ENCODE measurements at places on chromosomes 2 and 18.
A peak's percentile ranks its signal among the peaks of the same experiment; 100 is the strongest.

- no peak for DNase-seq
These were observed 94.5 kb upstream of the FN1 start for GRCh38 chr2:215530191-215530968.

- no peak for DNase-seq
These were observed 55.1 kb downstream of the MYO7B start for GRCh38 chr2:127590386-127591190.

DNA sequence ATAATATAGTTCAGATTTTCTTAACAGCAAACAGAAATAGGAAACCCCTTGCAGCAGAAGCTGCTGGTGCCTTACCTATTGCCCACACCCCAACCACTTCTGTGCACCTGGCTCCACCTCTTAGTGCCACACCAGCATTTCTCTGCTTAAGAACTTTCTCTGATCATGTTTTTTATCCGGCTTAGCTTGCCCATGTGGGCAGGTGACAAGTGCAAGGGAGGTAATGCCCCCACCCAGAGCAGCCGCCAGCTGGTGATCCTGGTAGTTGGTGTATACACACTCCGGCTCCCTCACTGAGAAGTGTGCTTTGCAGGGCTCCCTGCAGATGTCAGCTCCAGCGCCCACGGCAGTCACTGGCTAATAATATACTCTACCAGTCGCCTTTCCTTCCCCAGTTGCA lies 126.3 kb downstream of the ALPK2 start:
- DNase-seq: peak; percentile 87

DNA sequence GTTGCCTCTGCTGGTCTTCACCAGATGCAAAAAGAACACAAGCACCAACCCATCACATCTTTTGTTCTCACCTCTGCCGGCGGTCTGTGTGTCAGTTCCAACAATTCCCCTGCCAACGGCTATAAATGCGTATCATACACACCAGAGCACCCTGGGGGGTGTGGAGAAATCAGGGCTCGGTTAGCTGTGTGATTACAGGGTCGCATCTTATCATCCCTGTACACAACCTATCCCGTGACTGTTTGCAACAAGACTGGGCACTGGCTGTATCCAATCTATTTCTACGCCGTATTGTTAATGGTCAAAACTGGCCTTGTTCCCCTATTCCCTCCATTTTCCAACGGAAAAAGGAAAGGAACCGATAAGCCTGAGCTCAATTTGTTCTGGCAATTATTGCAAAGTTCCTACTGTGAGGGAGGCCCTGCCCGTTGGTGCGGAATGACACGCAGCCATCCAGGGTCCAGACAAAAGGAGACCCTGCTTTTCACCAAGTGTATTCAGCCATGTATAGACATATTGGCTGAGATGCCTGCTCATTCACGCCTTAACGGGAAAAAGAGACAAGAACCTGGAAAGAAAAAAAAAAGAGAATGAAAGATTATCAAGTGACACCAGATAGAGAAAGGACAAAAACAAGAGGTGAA lies 136.9 kb downstream of the CDH20 start:
- no peak for DNase-seq

DNA sequence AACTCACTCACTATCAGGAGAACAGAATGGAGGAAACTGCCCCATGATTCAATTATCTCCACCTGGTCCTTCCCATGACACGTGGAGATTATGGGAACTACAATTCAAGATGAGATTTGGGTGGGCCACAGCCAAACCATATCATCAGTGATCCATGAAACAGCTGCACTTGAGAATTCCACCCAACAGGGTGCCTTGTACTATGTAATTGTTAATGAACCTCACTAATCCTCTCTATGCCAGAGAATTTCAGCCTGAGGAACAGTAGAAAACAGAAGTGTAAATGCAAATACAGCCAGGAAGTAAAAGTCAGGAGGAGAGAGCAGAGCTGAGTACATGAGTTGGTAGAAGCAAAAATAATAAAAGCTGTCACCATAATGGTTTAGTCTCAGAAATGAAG lies 261.4 kb downstream of the EPHA4 start:
- peak; percentile 40 for DNase-seq

DNA sequence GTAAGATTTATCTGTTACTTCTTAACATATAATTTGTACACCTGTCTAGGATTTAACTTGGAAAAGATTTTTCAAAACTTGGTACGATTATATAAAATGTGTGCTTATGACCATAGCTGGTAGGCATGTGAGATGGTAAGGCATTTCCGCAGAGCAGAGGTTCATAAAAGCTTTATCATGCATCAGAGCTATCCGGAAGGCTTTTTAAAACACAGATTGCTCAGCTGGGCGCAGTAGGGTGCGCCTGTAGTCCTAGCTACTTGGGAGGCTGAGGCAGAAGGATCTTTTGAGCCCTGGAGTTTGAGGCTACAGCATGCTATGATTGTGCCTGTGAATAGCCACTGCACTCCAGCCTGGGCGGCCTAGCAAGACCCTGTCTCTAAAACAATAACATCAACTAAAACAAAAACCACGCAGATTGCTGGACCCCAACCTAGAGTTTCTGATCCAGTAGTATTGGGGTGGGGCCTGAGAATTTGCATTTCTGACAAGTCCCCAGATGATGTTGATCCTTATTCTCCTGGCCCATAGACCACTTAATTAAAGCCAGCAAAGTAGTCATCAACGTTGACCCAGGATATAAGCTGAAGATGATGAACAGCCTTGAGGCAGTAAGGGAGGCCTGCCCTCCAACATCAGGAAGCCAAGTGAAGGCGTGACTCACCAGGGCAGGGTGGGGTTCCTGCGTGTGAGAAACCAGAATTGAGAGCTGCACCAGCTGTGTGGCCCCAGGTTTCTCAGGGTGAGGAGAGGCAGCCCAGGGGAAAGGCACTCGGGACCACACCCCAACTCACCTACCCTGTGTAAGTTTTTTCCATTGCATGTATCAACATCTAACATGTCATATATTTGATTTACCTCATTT lies 21.6 kb upstream of the SLC20A1 start:
- DNase-seq: no peak

DNA sequence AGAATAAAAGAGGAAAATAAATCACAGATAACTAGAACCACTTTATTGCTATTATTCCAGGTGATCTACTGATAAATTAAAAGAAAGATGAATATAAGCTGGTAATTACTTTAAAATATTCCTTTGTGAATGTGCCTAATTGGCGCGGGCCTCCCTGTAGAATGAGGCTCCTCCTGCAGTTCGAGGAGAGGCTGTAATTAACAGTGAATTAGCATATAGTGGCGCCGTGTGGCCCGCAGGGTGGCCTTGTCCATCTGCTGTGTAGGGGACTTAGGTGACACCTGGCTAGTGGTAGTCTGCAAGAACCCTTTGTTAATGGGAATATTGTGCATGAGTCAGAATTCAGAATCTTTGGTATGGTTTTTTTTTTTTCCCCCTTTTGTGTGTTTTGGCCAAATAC lies 119.8 kb downstream of the AGAP1 start:
- peak; percentile 13 for DNase-seq

DNA sequence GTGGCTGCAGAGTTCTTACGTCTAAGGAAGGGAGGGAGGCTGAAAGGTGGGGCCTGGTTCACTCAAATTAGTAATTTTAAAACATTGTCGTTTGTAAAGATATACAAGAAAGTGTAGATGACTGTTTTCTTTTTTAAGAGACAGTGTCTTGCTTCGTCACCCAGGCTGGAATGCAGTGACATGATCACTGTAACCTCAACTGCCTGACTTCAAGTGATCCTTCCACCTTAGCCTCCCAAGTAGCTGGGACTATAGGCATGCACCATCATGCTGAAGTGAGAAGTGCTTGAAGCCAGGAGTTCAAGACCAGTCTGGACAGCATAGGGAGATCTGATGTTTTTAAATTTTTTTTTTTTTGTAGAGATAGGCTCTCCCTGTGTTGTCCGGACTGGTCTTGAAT lies 52.9 kb downstream of the HNRNPLL start:
- DNase-seq: no peak

GRCh38 chr2:200380833-200381542 lies 74.5 kb downstream of the SPATS2L start:
- no peak for DNase-seq

GRCh38 chr18:48002933-48003365 lies 72.5 kb upstream of the SMAD2 start:
- no peak for DNase-seq

- DNase-seq: no peak
These were observed 70.7 kb downstream of the CDC42EP3 start for GRCh38 chr2:37600735-37601134.

GRCh38 chr2:238461916-238462315 lies 35.2 kb downstream of the ASB1 start:
- no peak for DNase-seq

DNA sequence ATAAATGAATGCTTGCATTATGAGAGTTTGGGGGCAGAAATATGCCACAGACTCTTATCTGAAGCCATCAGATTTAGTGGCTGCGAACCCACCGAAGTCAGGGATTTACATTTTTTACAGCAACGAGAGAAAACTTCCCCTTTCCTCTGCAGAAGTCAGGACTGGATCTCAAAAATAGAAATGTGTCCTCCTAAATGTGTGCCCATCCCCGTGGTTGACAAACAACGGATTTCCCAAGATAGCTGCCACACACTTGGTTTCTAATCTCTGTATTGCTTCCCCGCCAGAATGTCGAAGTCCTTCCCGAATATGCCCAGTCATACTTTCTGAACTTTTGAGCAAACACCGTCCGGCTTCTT lies 879 bp upstream of the ADAM23 start:
- no peak for DNase-seq

GRCh38 chr2:101251844-101252407 lies 760 bp upstream of the CNOT11 start:
- DNase-seq: peak; percentile 78

DNA sequence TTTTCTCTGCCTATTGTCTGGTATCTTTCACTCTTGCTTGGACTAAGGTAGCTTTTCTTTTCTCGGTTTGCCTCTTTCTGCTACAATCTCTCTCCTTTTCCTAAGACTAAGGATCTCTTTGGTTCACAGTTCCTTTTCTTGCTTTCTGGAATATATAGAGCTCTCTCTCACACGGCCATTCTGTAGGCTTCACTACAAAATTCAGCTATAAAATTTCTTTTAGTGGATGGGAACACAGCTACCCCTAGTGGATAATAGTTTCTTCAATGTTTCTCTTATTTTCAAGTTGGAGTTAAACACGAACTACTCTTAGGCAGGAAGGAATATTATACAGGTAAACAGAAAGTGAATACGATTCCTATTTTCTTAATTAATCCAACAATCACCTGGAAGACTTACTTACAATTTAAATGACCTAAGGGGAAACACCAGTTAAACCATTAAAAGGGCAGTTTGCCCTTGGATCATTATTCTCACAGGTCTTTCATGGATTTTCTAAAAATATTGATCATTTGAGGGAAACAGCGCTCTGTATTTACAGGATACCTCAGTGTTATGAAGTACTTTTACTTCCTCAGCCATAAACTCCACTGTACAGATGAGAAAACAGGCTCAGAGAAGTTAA lies 140.5 kb downstream of the LRP2 start:
- DNase-seq: peak; percentile 23

DNA sequence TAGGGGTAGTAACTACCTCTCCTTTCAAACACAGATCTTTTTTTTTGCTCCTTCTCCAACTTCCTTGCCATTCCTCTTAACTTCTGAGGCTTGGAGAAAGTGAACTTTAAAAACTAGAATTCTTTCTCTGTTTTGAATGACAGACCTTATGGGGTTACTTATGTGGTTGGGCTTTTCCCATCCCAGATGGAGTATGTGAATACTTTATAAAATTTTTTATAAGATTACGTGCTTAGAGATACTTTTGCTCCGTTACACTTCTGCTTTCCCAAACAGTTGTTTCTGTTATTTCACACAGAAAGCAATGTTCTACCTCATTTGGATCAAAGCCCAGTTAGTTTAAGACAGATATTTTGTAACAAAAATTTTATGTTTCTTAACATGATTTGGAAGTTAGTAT lies 20.2 kb downstream of the GREB1L start:
- DNase-seq: no peak

DNA sequence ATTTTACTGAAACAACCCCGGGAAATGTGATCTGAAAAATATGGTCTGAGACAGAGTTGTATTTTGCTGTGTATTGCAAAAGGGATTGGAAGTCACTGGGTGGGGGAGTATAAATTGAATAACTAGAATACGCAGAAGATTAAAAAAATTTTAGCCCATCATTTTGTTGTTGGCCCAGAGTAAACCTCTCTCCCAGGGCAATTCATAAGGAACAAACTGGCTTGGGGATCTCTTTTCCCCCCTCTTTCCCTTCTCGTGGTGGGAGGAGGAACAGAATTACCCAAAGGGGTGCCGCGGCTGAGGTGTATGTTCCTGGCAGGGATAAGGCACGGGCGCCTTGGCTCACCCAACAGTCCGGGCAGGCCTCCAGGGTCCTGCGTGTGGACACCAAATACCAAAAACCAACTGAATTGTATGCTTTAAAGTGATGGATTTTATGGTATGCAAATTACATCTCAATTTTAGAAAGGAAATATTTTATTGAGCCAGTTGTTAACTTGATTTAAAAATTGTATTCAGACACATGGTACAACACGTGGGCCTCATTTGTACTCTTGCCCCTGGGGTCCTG lies 121.2 kb upstream of the SPRED2 start:
- DNase-seq: no peak

DNA sequence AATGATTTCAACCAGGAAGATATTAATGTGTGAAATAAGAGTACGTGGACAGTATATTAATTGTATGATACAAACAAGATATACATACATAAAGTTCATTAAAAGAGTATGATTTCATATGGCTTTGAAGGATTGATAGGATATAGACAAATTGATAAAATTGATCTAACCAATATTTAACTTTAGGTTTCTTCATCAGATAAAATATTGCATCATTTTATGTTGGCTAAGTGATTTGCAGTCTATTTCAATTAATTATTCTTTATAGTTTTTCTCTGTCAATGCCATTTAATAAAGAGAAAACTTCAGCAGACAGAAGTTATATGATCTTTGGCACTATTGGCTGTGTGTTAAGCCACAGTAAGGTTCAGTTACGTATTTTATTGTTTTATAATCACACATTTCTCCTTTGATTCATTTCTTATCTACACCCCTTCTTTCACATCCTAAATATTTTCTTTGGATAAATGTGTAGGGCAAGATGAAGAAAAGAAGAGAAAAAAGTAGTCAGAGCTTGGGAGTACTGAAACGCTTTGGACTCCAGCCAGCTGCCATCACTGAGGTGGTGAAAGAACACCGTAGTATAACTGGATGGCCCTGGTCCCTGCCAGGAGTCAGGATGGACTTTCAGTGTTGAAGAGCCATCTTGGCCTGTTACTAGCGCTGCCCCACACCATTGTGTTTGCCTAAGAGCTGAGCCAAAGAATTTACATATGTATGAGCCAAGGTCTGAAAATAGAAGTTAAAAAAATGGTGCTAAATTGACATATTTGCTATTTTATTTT lies 9.8 kb upstream of the CPS1 start:
- DNase-seq: peak; percentile 2

DNA sequence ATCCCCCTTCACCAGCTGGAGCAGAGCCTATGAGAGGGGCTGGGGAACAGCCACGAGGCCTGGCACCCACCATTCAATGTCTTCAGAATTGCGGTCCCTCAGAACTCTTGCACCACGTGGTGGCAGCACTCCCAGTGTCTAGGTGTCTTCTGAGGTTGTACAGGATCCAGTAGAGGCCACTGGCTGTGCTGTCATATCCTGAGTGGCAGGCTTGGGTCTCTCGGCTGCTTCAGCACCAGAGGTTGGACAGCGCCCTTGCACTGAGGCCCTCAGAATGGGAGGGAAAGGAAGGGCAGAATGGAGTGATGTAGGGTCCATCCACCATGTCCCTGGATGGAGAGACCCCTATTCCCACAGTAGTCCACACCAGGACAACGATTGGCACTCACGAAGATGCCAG lies 112.0 kb upstream of the TEKT4 start:
- no peak for DNase-seq

All from NCI-H2171 treated with DMSO at 0.1 percent for 48 hours (cell line).